ENCODE measurements at places on chromosomes 7 and 10.

- DNase-seq = no peak
Measured at GRCh38 chr7:137366995-137367394, 23.5 kb upstream of the PTN start.

DNA sequence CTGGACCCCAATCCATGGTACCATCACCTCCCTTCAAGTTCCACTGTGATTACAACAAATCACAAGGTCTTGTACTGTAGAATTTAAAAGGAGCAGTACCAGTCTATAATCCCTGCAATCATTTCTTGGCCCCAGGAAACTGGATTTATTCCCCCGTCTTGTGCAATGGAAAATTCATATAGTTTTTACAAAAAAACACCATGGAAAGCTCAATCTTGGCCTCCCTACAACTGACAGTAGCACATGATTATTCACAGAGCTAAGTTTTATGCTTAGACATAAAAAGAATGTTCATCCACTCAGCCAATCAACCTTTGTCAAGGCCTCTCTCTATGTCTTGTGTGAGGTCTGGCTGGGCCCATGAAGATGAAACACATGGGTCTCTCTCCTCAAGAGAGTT is 10.2 kb downstream of the DGKI start:
- DNase-seq = no peak

DNA sequence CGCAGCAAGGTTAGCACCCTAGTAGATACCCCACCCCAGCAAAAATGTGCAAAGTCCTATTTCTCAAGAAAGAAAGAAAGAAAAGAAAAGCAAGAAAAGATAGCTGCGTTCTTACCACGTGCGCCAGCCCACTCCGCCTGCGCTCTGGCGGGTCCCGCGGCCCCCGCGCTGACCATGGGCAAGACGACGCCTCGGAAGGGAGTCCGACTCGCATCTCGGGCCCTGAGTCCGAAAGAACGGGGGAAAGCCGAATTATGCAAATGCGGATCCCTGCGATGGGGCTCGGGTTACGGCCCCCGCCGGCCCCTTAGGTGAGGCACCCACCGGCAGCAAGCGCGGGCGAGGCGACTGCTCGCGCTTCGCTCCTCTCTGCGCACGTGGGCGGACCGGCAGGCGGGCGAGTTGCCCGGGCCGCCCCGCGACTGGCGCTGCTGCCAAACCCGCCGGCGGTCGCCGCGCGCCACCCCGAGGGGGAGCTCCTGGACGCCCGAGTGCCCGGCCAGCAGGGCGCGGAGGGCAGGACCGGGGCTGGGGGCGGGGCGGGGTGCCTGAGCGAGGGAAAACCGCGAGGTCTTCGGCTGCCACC is 2.4 kb upstream of the EGR2 start:
- peak; percentile 39 for DNase-seq

- no peak for DNase-seq
Measured at GRCh38 chr10:132356621-132357195, 24.7 kb downstream of the LRRC27 start.

GRCh38 chr10:29648983-29649268 is 14.2 kb upstream of the SVIL start:
- peak; percentile 25 for DNase-seq

GRCh38 chr10:992467-992866 is 4.2 kb downstream of the GTPBP4 start:
- DNase-seq = no peak

GRCh38 chr10:127498087-127498486 is 51.0 kb upstream of the NPS start:
- no peak for DNase-seq

DNA sequence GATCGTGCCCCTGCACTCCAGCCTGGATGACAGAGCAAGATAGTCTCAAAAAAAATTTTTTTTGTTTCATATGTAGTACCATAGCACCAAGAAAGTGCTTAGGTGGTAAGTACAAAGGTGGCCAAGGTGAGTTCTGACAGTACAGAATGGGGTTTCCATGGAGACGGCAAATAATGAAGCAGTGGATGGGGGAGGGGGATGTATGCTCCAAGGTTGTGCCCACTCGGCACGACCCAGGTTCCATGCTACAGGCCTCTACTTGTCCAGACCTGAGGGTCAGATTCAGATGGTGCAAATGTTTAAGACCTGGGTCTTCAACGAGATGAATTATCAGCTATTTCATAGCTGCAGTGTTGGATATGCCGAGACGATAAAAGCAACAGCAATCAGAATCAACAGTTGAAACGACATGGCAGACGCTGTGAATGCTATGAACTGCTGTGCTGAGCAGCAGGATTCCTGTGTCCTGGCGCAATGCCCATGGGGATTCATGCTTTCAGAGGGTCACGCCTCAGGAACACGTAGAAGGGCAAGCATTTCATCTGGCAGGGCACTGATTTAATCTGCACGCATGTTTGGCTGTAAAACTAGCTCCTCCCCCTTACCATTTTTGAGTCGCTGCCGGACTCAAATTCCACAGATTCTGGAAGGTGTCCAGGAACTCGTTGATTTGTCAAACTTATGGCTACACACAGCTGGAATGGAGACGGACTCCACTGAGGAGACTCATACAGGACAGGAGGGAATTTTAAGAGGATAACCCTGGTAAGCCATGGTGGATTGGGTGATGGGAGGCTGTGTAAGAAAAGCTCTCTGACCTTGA is 256.5 kb downstream of the FRMD4A start:
- DNase-seq = peak; percentile 98

GRCh38 chr10:133235932-133236331 is 1.7 kb upstream of the VENTX start:
- DNase-seq = no peak

DNA sequence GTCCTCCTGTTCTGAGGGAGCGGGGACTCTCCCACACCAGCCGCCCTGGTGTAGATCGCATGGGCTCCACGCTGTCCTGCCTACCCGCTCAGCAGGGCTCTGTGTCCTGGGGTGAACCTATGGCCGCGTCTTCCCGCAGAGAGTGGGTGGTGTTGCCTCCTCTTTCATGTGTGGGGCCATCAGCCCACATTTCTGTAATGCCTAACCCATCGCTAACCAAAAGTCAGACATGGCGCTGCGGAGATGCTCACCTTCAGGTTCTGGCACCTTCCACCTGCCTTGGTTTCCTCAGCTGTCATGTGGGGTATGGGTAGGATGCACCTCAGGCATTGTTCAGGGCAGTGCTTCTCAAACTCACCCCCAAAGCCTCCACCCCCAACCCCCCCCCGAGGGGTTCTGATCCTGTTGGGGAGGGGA is 50.5 kb upstream of the CAMK2B start:
- DNase-seq = no peak
